Germinal center (tissue), 1 donor: ENCODE measurements at places on chromosomes 5 and 9.

- no peak for DNase-seq
Measured at GRCh38 chr5:114407783-114408182, 45.9 kb downstream of the KCNN2 start.

DNA sequence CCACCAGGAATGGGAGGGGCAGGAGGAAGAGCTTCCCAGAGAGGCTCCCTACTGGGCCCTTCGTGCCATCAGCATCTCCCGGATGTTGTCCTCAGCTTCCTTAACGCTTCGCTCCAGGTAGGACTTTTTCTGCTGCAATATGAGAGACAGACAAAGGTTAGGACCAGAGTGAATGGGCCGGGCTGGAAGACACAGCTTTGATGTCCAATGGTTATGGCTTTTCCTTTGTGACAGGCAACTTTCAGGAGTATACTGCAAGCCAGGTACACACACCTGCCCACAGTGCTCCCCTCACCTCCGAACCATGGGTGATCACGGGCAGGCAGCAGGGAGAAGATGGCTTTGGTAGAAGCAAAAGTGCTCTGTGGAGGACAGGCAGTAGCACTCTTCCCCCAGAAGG, 57.0 kb downstream of the PFDN1 start:
- DNase-seq = no peak

DNA sequence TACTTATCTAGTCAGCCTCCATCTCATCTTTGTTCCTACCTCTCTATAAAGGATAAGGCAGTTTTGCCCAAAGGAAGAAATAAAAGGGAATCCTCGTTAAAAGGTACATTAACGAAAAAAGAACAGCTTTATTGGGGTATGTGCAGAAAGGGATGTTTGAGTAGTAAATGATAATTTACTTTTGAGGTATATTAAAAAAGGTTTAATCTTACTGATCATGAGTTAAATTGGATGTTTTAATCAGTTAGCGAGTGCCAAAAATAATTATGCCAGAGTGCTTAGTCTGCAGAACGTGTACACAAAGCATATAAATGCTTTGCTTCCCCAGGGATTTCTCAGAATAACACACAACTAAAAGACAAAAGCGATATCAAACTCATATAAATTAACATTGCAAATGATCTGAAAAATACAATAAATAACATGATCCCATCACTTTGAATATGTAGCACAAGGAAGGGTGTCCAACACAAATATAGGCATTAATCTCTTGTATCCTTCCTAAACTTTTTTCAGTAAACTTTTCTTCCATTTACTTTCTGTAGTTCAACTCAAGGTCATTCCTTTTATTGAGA, 865.0 kb downstream of the NR2F1-AS1 start:
- DNase-seq = no peak

- DNase-seq = peak; percentile 60
Measured at GRCh38 chr9:137031904-137032640, at the start of gene FUT7. Gene FUT7, minus strand, starts transcription at chr9:137032088. Its CDS starts 97 bp downstream, at chr9:137031991.

GRCh38 chr9:114238472-114238871, 83.1 kb downstream of the COL27A1 start:
- no peak for DNase-seq

GRCh38 chr9:103169798-103170197, 174.7 kb downstream of the CYLC2 start:
- no peak for DNase-seq

DNA sequence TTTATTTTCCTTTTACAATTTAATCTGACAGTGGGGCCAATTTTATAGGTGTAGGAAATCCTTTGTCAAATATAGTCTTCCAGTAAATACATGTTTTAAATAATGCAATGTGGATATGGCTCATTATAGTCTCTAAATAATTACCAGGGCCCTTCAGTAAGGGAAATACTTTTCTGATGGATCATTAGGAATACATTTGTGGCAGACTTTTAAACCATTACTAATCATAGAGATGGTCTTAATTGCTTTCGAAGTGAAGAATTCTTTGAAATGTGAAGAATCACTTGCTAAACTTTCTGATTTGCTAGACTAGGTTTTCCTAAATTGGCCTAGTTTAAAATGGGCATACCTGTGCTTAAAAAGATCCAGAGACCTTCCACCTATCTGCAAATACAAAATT, 105.6 kb upstream of the ELL2 start:
- no peak for DNase-seq

GRCh38 chr9:36623280-36623679, 50.6 kb downstream of the MELK start:
- DNase-seq = no peak
